ENCODE measurements at places on chromosomes 5 and 9.

- no peak for DNase-seq
Measured at GRCh38 chr5:172063463-172064235, 57.2 kb upstream of the FBXW11 start.

DNA sequence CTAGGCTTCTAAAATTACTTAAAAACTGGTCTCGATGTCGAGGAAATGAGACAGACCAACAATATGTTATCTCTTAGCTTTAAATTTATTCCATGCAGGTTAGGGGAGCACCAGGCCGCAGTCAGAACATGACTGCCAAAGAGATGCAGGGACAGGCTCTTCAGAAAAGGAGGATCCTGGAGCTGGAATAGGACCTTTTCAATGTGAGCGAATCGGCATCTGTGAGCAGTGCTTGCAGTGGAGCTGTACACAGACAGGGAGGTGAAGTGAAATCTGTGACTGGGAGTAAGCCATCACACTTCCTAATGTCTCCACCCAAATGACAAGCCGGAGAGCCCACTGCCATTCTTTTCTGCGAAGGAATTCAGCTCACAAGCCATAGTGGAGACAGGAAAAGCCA, 78.2 kb downstream of the EFNA5 start:
- no peak for DNase-seq

DNA sequence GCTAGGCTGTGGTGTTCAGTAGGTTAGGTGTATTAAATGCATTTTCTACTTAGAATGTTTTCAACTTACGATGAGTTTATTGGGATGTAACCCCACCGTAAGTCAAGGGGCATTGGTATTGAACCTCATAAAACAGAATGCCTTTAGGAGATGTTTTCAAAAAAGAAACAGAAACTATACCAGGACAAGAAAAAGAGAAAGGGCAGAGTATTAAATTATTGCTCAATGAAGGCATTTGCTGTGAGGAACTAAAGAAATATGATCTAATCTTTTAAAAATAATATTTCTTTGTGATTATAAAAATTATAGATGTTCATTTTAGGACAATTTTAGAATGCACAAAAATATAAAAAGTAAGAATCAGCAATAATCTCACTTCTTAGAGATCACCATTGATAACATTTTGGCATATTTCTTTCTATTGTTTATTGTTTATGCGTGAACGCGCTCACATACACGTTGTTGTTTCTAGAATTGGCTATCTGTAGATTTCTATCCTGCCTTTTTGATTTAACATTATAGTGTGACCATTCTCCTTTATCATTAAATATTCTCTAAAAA, 8.0 kb downstream of the GALNT12 start:
- no peak for DNase-seq

DNA sequence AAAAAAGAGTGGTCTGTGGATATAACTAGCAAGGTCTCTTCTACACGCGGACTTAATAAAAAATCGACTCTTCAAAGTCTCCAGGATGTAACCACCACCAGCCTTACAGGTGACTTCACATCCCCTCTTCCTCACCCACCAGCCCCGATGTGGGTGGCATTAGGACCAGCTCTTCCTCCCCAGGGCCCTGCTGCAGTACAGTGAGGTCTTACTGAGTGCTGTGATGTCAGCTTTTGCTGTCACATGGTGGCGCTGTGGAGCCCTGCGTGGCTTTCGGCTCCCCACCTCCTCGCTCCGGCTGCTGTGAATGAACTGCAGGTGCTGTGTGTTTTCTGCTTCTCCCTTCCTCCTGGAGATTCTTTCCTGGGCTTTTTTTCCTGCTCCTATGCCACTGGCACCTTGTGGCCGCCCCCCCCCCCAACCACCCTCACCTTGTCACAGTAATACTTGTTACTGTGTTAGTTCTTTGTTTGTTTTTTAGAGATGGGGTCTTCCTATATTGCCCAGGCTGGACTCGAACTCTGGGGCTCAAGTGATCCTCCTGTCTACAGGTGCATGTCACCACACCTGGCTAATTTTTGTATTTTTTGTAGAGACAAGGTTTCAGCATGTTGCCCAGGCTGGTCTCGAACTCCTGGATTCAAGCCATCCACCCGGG, 15.8 kb upstream of the RAPGEF1 start:
- peak; percentile 75 for DNase-seq

DNA sequence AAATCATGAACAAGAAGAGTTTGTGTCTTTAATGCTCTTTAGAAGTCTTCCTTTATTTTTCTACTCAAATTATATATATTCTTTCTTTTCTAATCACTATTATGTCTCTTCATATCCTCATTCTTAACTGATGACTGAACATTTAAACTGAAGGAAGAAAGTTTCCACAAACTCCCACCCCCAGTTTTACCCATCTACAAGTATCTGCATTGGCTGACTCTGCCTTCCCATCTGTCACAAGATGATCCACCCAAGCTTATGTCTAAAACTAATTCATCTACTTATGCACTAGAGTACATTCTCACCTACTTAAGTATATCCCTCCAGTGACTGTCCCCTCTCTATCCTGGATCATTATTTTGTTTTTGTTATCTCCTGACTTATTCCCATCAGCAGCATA, 344.5 kb downstream of the PRR16 start:
- no peak for DNase-seq

- peak; percentile 62 for DNase-seq
Measured at GRCh38 chr5:68252673-68253623, 37.4 kb downstream of the PIK3R1 start.

GRCh38 chr5:175478008-175478383, 364 bp upstream of the SFXN1 start:
- no peak for DNase-seq

GRCh38 chr9:16207161-16207560, 654.3 kb downstream of the CCDC171 start:
- DNase-seq, result peak; percentile 48
